ENCODE measurements at places on chromosomes 4 and X. TPM values are rescaled to one million over a fixed set of nuclear protein-coding genes. Genes with fewer than 3 reads are reported as not detected.

- DNase-seq, result no peak
These were observed 534.6 kb downstream of the BCOR start for GRCh38 chrX:39563178-39563577.

- DNase-seq, result no peak
These were observed 9.9 kb upstream of the GASK1B start for GRCh38 chr4:158182736-158183135.

GRCh38 chr4:24489870-24490269, 94.5 kb downstream of the DHX15 start:
- DNase-seq, result no peak

GRCh38 chr4:7981738-7982394, 42.2 kb upstream of the AFAP1 start:
- DNase-seq, result no peak

DNA sequence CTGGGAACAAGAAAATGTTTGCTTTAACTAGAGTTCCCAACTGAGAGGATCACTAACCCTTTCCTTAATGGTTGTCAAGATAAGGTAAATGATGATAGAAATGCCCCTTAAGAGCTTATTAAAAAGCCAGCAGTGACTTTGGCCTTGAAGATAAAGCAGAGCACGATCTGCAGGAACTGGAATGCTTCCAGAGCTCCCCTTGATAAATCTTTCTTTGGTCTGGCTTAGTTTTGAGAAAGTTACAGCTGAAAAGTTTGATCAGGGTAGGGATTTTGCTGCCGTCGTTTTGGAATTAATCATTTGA, 64.0 kb downstream of the PTTG2 start:
- DNase-seq, result no peak

- no peak for DNase-seq
These were observed 52.5 kb downstream of the BANK1 start for GRCh38 chr4:101843054-101843453.

- DNase-seq, result no peak
These were observed 25.0 kb downstream of the CCNQ start for GRCh38 chrX:153573984-153574383.

GRCh38 chr4:7886007-7886973, 53.4 kb downstream of the AFAP1 start:
- no peak for DNase-seq

The SHROOM2 gene
- 2.3 TPM for total RNA-seq

The ZMAT1 gene
- total RNA-seq, result 5.1 TPM

The GUCY1A1 gene
- total RNA-seq, result 16.6 TPM

The CITED1 gene
- 0.52 TPM for total RNA-seq

The GASK1B gene
- 5.7 TPM for total RNA-seq

The ASB12 gene
- total RNA-seq, result 0.09 TPM

The STAP1 gene
- total RNA-seq, result 17.3 TPM

Measured in thymus (tissue), 14 donors.